ENCODE measurements at places on chromosomes 4 and X. TPM values are rescaled to one million over a fixed set of nuclear protein-coding genes. Genes with fewer than 3 reads are reported as not detected.

CITED1 gene
- 1.4 TPM for total RNA-seq

DNA sequence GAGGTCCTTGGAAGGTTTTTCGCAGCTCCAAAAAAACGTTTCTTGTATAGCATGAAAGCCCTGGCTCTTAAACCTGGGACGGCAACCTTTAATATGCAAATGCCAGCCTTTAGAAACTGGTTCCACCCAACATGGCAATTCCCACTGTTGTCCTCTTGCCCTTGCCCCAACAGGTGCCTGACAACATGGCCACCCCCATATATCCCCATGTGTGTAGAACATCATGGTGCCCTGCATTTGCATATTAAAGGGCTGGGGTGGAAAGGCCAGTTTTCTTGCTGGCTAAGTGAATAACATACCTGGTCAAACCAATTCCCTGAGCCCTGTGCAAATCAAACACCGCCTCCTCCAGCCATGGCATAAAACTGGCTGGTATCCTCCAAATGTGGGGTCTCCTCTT, 26.0 kb upstream of the GLRA3 start:
- H3K27me3 ChIP-seq, result no peaks in the 10 kb centered on the region
- no peak for ATAC-seq
- H3K4me3 ChIP-seq, result no peak overlapping the region
- H3K36me3 ChIP-seq, result no peaks in the 10 kb centered on the region
- no peak overlapping the region for H3K27ac ChIP-seq

- H3K27me3 ChIP-seq, result no peaks in the 10 kb centered on the region
- no peaks in the 10 kb centered on the region for H3K4me1 ChIP-seq
- H3K36me3 ChIP-seq, result no peaks in the 10 kb centered on the region
Measured at GRCh38 chrX:130902783-130903613, at the start of gene ENOX2. TSS of gene ENOX2 (minus strand) at chrX:130903209. CDS start at chrX:130703216, 199,993 bp downstream.

DNA sequence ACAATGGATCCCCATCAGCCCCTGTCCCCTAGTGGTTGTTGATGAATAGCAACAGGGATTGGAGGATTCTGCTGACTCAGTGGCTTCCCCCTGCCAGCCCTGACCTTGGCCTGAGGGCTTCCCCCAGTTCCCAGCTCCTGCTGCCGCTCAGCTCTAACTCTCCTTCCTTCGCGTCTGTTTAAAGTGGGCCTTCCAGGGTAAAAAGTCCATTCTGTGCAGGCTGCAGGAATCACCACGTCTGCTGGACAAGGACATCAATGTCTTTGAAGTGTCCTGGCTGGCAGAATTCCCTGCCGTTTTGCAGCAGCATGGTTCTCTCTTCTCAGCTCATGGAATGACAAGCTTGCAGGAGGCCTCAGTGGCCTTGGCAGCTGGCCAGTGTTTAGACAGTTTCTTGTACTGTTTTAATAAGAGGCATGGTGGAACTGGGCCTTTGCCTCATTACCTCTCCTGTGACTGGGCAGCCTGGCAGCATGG, 152.5 kb upstream of the STX18 start:
- H3K4me3 ChIP-seq, result no peak overlapping the region
- ATAC-seq, result no peak
- H3K27ac ChIP-seq, result no peak overlapping the region
- H3K27me3 ChIP-seq, result no peaks in the 10 kb centered on the region

GRCh38 chr4:132297346-132297745, 851.7 kb upstream of the PCDH10 start:
- no peak for ATAC-seq
- H3K4me3 ChIP-seq, result no peak overlapping the region
- no peaks in the 10 kb centered on the region for H3K36me3 ChIP-seq
- no peaks in the 10 kb centered on the region for H3K27me3 ChIP-seq
- H3K27ac ChIP-seq, result no peak overlapping the region

DNA sequence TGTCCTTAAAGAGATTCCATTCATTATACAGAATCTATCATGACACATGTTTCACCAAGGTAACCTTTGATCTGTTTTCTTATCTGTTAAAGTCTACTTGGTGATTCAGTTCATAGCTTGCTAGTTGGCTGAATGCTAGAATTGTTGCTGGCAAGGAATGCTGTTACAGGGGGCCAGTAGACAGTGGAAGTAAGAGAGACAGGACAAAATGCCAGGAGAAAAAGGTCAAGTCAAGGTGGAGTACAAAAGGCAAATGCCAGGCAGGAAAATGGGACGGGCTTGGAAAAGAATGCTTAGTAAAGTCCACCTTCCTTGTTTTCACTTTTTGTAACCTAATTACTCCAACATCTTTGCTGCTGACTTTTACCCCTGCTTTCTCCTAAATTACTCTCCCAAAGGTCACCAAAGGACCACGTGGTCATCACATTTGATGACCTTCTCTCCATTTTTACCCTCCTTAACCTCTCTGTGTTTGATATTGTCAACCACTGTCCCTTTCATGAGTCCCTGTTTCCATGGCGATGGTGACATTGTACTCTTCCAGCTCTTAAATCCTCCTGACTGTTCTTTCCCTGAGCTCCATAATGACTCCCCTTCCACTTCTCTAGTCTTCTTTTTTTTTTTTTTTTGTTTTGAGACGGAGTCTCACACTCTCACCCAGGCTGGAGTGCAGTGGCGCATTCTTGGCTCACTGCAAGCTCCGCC, 24.5 kb upstream of the TAPT1 start:
- no peaks in the 10 kb centered on the region for H3K27me3 ChIP-seq
- H3K4me3 ChIP-seq, result no peak overlapping the region
- no peak overlapping the region for H3K27ac ChIP-seq
- no peaks in the 10 kb centered on the region for H3K4me1 ChIP-seq
- no peaks in the 10 kb centered on the region for H3K36me3 ChIP-seq
- ATAC-seq, result no peak

GRCh38 chr4:145523117-145523516, 41.5 kb downstream of the SMAD1 start:
- H3K36me3 ChIP-seq, result no peaks in the 10 kb centered on the region
- H3K4me3 ChIP-seq, result no peak overlapping the region
- no peak for ATAC-seq
- H3K27me3 ChIP-seq, result no peaks in the 10 kb centered on the region
- H3K4me1 ChIP-seq, result no peaks in the 10 kb centered on the region

GRIA3 gene
- 1.5 TPM for total RNA-seq

DNA sequence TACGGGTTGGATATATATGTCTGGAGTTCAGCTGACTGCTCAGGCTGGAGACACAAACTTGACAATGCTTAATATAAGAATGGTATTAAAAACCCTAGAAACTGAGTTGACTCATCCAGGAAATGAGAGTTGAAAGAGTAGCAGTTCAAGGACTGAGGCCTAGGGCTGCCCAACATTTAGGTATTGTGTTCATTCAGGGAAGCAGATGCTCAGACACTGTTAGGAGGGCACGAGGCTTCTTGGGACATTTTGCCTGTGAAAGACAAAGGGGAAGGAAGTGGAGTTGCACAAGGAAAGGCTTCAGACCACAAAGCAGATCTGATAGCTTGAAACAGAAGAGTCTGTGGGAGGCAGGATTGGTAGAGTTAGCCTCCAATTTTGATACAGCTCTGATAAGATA, 52.0 kb upstream of the HS3ST1 start:
- H3K4me1 ChIP-seq, result no peaks in the 10 kb centered on the region
- no peak overlapping the region for H3K4me3 ChIP-seq
- H3K36me3 ChIP-seq, result no peaks in the 10 kb centered on the region
- H3K27me3 ChIP-seq, result no peaks in the 10 kb centered on the region
- ATAC-seq, result peak; percentile 53
- H3K27ac ChIP-seq, result no peak overlapping the region

POU3F4 gene
- total RNA-seq, result not detected

- ATAC-seq, result no peak
- no peak overlapping the region for H3K4me3 ChIP-seq
- H3K36me3 ChIP-seq, result no peaks in the 10 kb centered on the region
Measured at GRCh38 chr4:72205831-72206230, 174.0 kb downstream of the NPFFR2 start.

UGT2B10 gene
- not detected for total RNA-seq

- no peaks in the 10 kb centered on the region for H3K27me3 ChIP-seq
- H3K4me3 ChIP-seq, result no peak overlapping the region
- no peaks in the 10 kb centered on the region for H3K36me3 ChIP-seq
- H3K27ac ChIP-seq, result no peak overlapping the region
- no peak for ATAC-seq
Measured at GRCh38 chr4:143762511-143762910, 62.0 kb upstream of the FREM3 start.

DNA sequence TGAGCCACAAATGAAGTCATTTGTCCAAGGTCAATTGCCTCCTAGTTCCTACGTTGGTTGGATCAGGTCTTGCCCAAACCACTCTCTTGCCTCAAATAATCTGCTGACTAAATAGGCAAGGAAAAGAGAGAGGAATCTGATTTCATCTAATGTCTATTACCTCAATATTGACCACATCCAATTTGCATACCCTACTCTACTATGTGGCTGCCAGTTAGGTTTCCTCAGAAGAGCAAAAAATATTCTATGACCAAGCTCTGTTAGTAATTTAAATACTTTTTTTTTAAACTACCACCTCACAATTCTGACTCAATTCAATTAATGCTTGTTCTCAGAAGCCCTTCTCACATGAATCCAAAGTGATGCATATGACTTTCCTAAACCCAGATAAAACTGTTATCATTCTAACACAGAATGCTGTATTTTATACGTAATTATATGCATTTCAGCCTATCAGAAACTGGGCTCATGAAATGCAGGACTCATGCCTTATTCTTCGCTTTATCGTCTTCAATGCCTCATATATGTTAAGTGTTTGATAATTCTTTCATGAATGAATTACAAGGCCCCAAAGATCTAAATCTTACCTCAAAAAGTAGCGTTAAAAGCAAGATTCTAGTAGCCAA, 98.6 kb downstream of the HUWE1 start:
- H3K4me3 ChIP-seq, result no peak overlapping the region
- H3K4me1 ChIP-seq, result no peaks in the 10 kb centered on the region
- ATAC-seq, result no peak
- no peaks in the 10 kb centered on the region for H3K36me3 ChIP-seq
- no peak overlapping the region for H3K27ac ChIP-seq
- no peaks in the 10 kb centered on the region for H3K27me3 ChIP-seq

TEX13B gene
- total RNA-seq, result not detected

GRCh38 chr4:5747738-5748375, 36.9 kb downstream of the EVC start:
- H3K4me3 ChIP-seq, result no peak overlapping the region
- ATAC-seq, result peak; percentile 63
- no peaks in the 10 kb centered on the region for H3K4me1 ChIP-seq
- no peak overlapping the region for H3K27ac ChIP-seq

CXXC4 gene
- total RNA-seq, result 2.4 TPM

DNA sequence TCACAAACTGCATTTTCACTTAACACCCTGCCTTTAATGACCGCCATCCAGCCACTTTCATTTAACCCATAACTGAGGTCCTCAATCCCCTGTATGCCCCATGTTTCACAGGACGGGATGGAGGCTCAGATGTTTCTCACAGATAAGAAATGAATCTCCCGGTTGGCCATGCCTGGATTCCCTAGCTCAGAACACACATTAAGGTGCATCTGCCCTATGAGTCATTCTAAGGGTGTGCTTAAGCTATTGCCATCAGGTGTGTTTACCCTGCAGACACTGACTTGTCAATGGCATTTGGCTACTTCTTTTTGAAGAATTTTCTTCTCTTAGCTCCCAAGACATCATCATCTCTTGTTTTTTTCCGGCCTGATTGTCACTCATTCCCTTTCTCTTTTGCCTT, 222.6 kb upstream of the SMIM31 start:
- H3K27ac ChIP-seq, result no peak overlapping the region
- no peak overlapping the region for H3K4me3 ChIP-seq
- no peaks in the 10 kb centered on the region for H3K4me1 ChIP-seq
- no peaks in the 10 kb centered on the region for H3K36me3 ChIP-seq
- ATAC-seq, result no peak
- no peaks in the 10 kb centered on the region for H3K27me3 ChIP-seq

KDR gene
- total RNA-seq, result 36.8 TPM

DNA sequence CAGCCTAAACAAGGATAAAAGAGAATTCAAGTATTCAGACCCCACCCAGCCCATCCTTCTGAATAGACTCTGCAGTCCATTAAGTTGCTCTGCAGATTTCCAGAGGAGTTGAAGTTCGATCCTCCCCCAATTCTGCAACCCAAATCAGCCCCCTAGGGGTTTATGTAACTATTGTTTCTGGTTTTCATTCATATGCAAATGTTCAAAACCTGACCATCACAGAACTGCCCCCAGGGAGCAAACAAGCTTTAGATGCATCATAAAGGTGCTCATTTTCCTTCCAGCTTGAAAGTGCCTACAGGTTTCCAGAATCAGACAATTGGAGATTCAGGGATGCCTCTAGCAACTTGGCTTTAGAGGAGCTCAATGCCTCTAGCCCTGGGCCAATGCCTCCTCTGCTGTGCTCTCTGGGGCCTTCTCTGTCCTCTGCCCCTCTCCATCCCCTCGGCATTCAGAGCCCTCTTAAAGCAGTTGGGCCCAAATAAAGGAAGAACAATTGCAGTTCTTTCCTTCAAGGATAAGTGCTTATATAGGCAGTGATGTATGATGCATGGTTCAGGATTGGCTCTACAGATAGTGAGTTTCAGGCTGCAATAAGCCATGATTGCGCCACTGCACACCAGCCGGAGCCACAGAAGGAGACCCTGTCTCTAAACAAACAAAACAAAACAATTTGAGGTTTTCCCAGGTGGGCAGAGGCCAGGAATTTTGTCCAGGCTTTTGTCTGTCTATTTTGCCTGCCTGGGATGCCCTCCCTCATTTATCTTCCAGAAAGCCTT, 23.5 kb upstream of the SPINK2 start:
- no peaks in the 10 kb centered on the region for H3K4me1 ChIP-seq
- no peak overlapping the region for H3K4me3 ChIP-seq
- no peak overlapping the region for H3K27ac ChIP-seq
- no peaks in the 10 kb centered on the region for H3K36me3 ChIP-seq

GRCh38 chrX:105758754-105759153, 63.6 kb upstream of the NRK start:
- no peaks in the 10 kb centered on the region for H3K4me1 ChIP-seq
- H3K27me3 ChIP-seq, result no peaks in the 10 kb centered on the region
- H3K27ac ChIP-seq, result no peak overlapping the region

GRCh38 chr4:53656421-53656981, 65.2 kb upstream of the LNX1 start:
- H3K36me3 ChIP-seq, result no peaks in the 10 kb centered on the region
- ATAC-seq, result peak; percentile 71
- H3K4me3 ChIP-seq, result no peak overlapping the region
- H3K27me3 ChIP-seq, result no peaks in the 10 kb centered on the region

MTNR1A gene
- not detected for total RNA-seq

GRCh38 chr4:52103319-52103718, 52.2 kb downstream of the SPATA18 start:
- no peak overlapping the region for H3K27ac ChIP-seq
- ATAC-seq, result no peak
- H3K36me3 ChIP-seq, result no peaks in the 10 kb centered on the region
- H3K4me3 ChIP-seq, result no peak overlapping the region
- H3K4me1 ChIP-seq, result no peaks in the 10 kb centered on the region
- no peaks in the 10 kb centered on the region for H3K27me3 ChIP-seq

GRCh38 chr4:38101563-38101962, 141.4 kb downstream of the PTTG2 start:
- ATAC-seq, result no peak
- H3K4me3 ChIP-seq, result no peak overlapping the region
- H3K27me3 ChIP-seq, result no peaks in the 10 kb centered on the region
- peaks cover 97% of the 10 kb centered on the region for H3K36me3 ChIP-seq

- H3K4me1 ChIP-seq, result no peaks in the 10 kb centered on the region
Measured at GRCh38 chr4:112894951-112895350, 154.5 kb upstream of the ANK2 start.

HHIP gene
- 0.10 TPM for total RNA-seq

- H3K36me3 ChIP-seq, result no peaks in the 10 kb centered on the region
- no peak overlapping the region for H3K27ac ChIP-seq
- ATAC-seq, result no peak
- H3K4me3 ChIP-seq, result no peak overlapping the region
- no peaks in the 10 kb centered on the region for H3K27me3 ChIP-seq
- no peaks in the 10 kb centered on the region for H3K4me1 ChIP-seq
Measured at GRCh38 chr4:147576084-147576483, 41.1 kb upstream of the TMEM184C start.
